Occipital lobe (tissue), 3 donors: ENCODE measurements at places on chromosomes 1 and 21. TPM values are rescaled to one million over a fixed set of nuclear protein-coding genes. Genes with fewer than 3 reads are reported as not detected.

KCNK1 gene
- 5.3 TPM for total RNA-seq

COL18A1 gene
- 15.4 TPM for total RNA-seq

DNA sequence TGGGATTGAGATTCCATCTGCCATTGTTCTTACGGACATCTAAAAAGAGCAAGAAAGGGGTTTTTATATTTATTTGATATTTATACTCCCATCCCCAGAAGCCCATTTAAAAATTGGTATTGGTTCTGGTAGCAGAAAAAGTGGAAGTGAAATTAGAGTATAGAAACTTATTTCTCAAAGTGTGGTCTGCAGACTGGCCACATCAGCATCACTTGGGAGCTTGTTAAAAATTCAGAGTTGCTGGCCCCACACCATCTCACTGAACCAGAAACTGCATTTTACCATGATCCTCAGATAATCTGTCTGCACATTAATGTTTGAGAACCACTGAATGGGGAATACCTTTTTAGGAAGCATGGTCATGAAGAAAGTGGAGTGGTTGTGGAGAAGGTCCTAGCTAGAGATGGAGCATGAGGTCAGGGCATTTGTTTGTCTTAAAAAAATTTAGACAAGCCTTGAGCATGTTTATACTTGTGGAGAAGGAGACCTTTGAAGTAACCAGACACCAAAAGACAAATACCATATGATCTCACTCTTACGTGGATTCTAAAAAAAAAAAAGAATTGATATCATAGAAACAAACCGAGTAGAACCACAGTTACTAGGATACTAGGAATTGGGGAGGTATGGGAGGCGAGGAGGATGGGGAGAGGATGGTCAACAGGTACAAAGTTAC is 116.3 kb downstream of the ST6GALNAC3 start:
- no peak for DNase-seq

- DNase-seq: no peak
These were observed 50.1 kb downstream of the PBX1 start for GRCh38 chr1:164609089-164609488.

DNA sequence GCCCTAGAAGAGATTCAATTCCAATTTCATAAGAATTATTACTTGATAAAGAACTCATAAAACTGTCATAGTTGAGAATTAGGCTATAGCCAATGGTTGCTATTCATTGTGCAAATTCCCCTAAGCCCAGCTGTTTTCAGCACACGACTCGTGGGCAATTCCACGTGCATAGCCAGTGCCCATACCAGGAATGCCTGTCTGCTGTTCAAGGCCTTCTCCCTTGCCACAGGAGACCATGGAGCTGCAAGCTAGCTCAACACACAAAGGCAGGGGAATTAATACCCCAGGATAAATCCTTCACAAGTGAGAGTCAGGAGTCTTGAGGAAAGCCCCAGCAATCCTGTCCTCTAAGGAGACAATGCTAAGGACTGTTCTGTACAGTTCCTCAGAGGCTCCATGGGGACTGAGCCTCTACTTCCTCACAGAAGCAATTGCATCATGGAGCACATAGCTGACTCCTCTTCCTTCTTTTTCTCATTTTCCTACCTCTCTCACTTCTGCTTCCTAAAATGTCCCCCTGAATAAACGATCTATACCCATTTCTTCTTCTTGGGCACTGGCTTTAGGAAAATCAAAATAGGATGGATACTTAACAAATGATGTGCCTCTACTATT is 19.1 kb upstream of the CHRM3 start:
- DNase-seq: no peak

RNU1-2 gene
- under 0.01 TPM for total RNA-seq

HENMT1 gene
- total RNA-seq: 28.1 TPM

EDARADD gene
- total RNA-seq: 6.1 TPM

POU3F1 gene
- total RNA-seq: 9.4 TPM

GRCh38 chr1:158330391-158331105 is 783 bp downstream of the CD1B start:
- no peak for DNase-seq

COL8A2 gene
- 1.1 TPM for total RNA-seq

DNA sequence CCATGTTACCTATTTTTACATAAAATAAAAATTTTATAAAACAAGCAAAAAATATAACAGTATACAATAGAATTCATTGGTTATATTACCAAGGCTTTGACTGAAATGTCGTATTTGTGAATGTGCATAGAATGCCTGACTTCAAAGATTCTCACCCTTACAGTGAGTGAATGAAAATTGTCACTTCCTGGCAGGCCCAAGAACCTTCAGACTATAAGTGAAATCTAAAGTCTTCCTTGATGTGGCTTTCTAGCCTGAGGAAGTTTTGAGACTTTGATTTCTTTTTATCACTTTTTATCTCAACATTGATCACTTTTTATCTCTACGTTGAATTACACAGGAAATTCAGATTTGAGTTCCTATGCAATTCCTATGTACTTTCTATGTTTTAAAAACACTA is 104.7 kb upstream of the KIAA0040 start:
- DNase-seq: no peak
